Caudate nucleus (tissue), 63 donors: ENCODE measurements at places on chromosomes 6 and 20.

- no peak for DNase-seq
Measured at GRCh38 chr6:44642870-44643522, 255.5 kb downstream of the CDC5L start.

GRCh38 chr6:40082278-40083043, 148.2 kb upstream of the MOCS1 start:
- DNase-seq: no peak

GRCh38 chr6:131013495-131013894, 49.5 kb downstream of the EPB41L2 start:
- DNase-seq: no peak

GRCh38 chr6:34094474-34095135, 51.3 kb downstream of the GRM4 start:
- DNase-seq: no peak

GRCh38 chr20:48455651-48456365, 372.0 kb downstream of the PREX1 start:
- no peak for DNase-seq

- DNase-seq: no peak
Measured at GRCh38 chr6:90168693-90169131, 127.9 kb downstream of the BACH2 start.

- DNase-seq: no peak
Measured at GRCh38 chr20:36957875-36958667, 6.6 kb upstream of the SAMHD1 start.
